ENCODE measurements at places on chromosomes 4 and X.

GRCh38 chr4:146637621-146638332, 916 bp upstream of the POU4F2 start:
- no peak for DNase-seq

DNA sequence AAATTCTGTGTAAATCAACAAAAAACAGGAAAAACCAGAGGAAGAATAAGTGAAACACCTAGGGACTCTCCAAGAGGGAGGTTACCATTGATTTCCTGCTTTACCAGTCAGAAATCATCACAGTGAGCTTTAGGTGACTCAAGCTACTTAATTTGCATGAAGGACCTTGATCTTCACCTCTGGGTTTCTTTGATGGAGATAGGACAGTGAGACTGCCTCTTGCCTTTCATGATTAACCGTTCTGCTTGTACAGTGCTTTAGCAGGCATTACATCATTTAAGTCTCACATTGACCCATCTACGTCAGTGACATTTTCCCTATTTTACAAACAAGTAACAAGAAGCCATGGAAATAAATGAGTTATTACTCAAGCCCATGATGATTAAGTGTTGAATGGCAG, 3.4 kb upstream of the GK start:
- DNase-seq = no peak

GRCh38 chrX:137574784-137575293, 8.9 kb downstream of the ZIC3 start:
- DNase-seq = no peak

DNA sequence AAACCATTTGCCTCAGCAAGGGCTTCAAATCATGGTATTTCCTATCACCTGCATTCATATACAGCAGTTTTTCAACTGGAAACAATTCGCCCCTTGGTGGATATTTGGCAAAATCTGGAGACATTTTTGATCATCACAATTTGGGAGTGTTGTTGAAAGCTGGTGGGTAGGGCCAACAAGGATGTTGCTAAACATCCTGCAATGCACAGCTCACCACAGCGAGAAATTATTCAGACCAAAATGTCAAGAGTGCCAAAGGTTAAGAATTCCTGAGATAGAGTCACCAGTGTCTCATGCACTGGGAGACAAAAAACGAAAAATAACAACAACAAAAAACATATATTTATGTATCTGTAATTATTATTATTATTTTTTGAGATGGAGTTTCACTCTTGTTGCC, 435.2 kb upstream of the CTSO start:
- DNase-seq = no peak

- no peak for DNase-seq
Observed at GRCh38 chr4:13081830-13082229, 402.3 kb downstream of the RAB28 start.

GRCh38 chr4:48570646-48571220, 80.7 kb downstream of the ZAR1 start:
- peak; percentile 42 for DNase-seq

DNA sequence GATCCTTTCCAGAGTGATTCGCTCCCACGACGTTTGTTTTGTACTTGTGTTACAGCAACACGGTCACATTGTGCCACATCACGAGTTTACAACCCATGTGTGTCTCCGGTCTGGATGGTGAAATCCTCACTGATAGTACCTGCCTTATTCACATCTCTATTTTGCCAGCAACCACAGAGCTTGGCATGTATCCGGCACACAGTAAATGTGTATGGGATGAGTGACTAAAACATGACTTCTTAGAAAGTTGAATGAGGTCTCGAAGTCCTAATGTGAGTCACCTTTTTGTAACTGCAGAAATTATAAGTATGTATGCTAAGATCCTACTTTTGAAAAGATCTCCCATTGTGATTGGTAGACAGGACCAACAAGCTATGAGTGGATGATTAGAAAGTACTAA, 7.5 kb downstream of the STOX2 start:
- no peak for DNase-seq

- no peak for DNase-seq
Observed at GRCh38 chr4:52657618-52658501, 1.2 kb downstream of the USP46 start.

DNA sequence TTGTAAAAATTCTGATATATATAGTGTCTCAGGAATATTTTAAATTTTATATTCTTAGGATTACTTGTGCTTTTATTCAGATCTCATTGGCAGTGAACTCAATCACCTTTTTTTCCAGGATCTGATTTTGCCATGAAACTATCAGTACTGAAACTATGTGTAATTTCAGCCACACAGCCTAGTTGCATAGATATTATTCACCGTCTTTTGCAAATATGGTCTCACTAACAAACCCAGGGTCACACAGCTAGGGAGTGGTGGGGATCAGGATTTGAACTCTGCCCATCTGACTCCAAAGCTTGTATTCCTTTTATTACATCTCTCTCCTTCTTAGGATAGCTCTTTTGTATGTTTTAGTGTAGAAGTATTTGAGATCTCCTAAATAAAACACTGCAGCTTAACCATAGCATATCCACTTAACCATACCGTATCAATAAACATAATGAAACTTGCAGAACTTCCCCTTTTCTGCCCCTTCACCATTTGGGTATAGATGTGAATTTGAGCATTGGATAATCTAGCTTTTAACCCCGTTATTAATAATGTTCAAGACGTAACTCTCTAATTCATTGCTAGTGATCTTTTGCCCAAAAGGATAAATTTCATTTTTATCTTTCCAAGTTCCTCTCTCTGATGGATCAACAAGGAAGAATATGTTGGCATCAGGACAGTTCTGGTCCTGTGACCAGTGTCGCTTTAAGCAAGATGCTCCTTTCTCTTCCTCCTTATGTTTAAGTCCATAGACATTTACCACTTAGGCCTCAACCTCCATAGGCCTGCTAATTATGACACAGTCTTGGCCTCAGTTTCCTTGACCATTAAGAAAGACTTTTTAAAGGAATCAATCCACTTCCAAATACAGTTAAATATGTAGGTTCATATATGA, 74.6 kb downstream of the RAPGEF2 start:
- no peak for DNase-seq

GRCh38 chr4:154044742-154045485, 256.0 kb upstream of the SFRP2 start:
- no peak for DNase-seq

DNA sequence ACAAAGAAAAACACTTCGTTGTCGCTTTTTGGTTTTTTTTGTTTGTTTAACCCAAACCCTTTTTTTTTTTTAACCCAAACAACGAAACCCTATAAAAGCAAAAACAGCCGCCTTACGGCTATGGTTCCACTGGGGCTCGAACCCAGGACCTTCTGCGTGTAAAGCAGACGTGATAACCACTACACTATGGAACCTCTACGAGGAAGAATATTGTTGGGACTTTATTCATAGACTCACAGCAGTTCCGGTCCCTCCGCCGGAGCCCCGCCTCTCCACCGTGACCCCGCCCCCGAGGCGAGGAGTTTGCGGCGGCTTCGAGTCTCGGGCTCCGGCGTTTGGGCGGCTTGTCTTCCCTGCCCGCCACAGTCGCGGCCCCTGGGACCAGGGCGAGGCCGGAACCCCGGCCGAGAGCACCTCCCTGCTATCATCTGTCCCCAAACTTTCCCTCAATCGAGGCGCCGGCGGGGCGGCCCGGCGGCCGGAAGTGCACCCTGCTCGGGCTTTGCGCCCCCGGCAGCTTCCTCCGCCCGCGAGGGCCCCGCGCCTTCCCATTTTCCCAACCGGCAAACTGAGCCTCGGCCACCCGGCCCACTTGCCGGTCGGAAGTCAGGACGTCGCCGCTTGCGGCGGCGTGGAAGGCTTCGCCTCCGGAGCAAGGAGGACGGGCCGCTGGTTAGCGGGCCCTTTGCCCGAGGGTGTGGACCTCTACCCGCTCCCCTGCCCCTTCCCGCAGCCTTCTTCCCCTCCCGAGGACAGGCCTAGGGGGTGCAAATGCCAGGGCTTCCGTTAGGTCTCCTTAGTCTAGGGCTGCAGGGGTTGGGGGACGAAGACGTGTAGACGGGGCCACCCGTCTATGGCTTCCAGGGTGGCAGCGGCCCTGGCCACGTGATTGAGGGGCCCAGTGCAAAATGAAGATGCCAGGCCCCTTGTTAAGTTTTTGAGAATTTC, 3.2 kb upstream of the RS1 start:
- DNase-seq = no peak

- no peak for DNase-seq
Observed at GRCh38 chr4:86014599-86014998, 345.3 kb downstream of the MAPK10 start.

- DNase-seq = no peak
Observed at GRCh38 chr4:123351713-123352112, 44.9 kb upstream of the SPRY1 start.

GRCh38 chrX:124827258-124827845, 481.0 kb downstream of the SH2D1A start:
- DNase-seq = no peak

DNA sequence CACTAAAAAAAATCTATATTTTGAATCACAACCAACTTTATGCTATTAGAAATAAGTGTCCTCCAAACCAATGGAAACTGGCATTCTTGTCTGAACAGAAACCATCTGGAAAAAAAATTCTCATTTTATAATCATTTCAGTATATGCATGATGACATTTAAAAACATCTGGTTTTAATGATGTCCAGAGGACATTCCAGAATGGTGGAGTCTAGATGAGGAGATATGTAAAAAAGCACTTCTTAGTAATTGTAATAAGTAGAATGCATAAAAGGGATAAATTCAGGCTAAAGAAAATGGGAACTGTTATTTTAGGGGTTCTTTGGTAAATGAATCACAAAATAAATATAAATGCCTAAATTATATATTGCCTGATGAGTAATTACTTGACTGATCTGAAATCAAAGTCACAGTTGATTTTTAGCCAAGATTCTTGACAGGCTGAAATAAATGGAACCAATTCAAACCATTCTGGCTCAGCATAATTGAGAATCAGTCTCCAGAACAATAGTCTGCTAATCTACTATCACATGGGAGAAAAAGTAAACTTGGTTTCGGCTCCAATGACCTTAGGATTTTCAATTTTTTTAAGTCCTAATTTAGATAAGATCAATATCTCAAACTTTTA, 636.6 kb downstream of the FAT4 start:
- DNase-seq = no peak

DNA sequence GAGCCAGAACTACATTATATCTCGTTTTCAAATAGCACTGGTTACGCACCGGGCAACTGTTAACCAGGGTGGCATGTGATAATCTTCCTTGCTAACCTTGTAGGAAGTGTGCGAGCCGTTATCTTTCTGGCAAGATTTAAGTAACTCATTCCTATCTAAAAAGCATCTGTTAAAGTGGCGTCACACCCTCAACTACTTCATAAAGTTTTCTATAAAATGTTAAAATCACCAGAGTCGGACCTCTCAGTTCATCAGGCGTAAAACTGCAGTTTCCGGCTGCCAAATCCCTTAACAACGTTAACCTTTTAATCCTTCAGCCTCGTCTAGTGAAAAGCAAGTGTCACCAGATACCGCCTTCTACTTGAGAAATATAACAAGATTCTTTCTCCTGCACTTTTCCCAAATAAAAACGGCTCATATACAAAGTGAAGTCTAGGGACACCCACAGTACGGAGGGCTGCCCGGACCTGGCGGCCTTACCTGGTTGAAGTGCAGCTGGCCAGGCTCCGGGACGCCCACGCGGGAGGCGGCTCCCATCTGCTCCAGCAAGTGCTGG, 1.2 kb downstream of the SLC39A8 start:
- no peak for DNase-seq

DNA sequence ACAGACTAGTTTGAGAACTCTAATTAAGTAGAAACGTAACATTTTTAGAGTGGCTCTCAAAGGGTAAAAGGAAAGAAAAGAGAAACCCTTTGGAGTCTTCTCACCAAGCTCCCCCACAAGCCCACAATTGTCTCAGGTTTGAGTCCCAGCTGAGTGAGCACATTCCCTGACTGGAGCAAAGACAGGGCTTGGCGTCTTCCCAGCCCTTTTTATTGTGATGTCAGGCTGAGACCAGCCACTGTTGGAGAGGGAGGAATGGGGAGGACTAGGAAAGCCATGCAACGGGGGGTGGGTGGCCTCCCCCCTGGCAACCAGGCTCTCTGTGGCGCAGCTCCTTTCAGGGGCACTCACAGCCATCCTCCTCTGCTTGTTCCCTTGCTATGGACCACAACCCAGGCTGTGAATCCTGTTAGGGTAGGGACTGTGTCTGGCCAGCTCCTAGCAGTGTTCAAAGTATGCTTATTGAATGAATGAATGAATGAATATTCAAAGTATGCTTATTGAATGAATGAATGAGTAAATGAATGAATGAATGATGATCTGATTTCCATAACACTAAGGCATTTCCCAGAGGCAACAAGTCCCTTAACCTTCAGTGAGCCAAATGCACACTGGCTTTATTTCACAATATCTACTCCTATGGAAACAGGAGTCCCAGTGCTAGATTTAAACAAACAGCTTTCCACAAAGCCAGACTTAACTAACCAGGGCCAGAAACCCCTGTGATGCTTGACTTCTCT, 413.3 kb downstream of the MID1IP1 start:
- DNase-seq = no peak

DNA sequence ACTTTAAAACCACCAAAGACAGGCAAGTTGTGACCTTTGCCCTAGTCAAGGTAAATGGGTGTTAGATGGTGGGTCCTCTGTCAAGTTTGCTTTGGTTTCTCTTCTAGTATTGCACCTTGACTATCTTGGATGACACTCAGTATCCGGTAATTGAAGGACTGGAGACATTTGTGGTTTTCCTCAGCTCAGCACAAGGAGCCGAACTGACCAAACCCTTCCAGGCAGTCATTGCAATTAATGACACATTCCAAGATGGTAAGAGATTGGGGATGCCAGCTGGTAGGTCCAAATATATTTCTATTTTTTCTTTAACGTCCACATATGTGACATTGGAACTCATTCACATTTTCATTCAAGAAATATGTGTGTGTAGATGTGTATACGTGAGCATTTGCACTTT, 69.3 kb upstream of the ANXA3 start:
- DNase-seq = no peak

DNA sequence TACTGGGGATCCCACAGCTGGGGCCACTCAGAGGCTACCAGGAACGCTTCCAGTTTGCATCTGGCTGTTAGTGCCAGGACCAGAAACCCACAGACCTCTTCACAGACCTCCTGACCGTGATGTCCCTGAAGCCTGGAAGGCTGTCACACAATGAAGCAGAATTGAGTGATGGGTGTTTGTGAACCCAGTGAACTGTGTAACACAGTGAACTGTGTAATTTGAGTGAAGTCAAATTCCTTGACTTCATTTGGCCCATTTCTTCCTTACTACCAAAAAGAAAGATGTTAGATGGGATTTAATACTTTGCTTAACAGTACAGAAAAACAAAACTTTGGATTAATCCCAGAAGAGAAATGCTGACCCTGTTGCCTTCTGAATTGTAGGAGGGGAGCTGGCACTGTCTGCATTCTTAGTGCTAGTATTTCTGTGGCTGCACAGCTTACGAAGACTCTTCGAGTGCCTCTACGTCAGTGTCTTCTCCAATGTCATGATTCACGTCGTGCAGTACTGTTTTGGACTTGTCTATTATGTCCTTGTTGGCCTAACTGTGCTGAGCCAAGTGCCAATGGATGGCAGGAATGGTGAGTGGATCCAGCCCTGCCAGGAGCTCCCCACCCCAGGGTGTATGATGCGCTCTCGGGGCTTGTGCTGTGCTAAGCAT, 17.8 kb downstream of the SRD5A3 start:
- DNase-seq = no peak

GRCh38 chrX:69021141-69021960, 143.9 kb downstream of the PJA1 start:
- no peak for DNase-seq
